ENCODE measurements at places on chromosomes 12 and 14. TPM values are rescaled to one million over a fixed set of nuclear protein-coding genes. Genes with fewer than 3 reads are reported as not detected.

DNA sequence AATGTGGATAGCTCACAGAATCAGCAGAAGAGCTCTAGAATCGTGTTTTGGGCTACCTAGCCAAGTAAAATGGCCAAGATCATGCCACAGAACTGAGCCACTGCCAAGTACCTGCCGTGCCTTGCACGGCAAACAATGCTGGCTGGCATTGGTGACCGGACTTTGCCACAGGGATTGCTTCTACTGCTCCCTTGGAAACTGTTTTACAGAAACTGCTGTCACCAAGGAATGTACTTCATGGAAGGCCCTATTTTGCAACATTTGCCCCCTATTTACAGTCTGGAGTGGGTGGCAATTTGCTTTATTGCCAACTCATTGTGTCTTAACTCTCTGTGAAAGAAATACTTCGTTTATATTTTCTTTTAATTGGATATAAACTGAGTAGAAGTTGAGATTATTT, 49.0 kb downstream of the BORCS5 start:
- DNase-seq: peak; percentile 12

DNA sequence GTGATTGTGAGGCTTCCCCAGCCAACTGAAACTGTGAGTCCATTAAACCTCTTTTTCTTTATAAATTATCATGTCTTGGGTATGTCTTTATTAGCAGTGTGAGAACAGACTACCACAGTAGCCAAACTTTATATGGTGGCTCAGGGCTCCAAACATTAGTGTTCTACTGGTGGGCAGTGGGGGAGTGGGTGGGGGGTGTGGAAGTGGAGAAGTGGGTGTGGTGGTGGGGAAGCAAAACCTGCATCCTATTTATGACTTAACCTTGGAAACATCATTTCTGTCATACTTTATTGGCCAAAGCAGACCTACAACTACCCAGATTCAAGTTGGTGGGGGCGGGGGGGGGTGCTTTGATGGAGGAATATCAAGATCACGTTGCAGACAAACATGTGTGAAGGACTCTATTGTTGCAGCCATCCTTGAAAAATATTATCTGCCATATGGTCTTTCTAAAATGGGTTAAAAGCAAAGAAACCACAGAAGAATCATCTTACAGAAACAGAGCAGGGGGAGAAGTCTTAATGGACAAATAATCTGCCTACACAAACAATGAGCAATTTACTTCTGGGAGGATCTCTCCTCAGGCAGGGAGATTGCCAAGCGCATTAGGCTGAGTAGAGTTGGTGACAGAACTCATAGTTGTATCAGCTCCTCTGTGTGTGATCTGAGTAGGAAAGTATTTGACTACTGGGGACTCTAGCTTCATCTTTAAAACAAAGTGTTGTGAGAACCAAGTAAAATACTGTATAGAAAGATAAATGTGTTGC, 1.4 kb upstream of the PWP1 start:
- DNase-seq: peak; percentile 3

DNA sequence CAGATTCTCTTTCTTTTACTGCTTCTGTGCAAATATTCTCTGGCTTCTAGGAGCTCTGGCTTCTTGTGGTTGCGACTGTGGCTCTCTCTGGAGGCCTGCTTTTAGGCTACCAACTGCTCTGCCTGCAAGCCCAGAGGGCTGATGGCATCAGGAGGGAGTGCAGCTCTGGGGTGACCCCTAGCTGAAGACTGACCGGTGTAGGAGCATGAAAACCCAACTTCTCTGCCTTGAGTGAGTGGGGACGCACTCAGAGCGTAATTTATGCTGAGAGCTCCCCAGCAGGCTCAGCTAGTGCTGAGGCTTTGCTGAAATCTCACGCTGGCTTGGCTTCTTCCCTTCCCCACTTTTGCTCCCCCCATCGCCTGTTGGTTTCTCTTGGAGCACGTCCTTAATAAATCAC, 29.9 kb upstream of the RBM19 start:
- no peak for DNase-seq

- no peak for DNase-seq
Observed at GRCh38 chr14:29494312-29494711, 433.3 kb downstream of the PRKD1 start.

DNA sequence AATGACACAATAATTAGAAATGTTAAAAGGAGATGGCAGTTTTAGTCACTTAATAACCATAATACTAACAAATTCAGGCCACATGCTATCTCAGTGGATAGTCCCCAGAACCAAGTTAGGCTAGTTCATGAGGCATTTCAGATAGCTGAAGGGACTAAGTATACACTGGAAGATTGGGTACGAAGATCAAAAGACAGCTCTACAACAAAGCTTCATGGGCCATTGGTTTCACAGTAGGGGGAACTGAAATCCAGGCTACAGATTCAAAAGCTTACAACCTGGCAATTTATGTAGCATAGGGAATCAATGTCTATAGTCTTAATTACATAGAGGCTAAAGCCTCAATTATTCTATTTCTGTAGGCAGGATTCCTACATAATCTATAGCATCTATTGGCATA, 343.0 kb downstream of the RGS6 start:
- no peak for DNase-seq

ADAM21 gene
- total RNA-seq: 0.66 TPM

KCNK10 gene
- total RNA-seq: not detected

All from fibroblast of lung (primary cell).